ENCODE measurements at places on chromosomes 1 and 21.

GRCh38 chr21:32554832-32555638 lies 30.3 kb downstream of the TCP10L start:
- peak; percentile 17 for DNase-seq

DNA sequence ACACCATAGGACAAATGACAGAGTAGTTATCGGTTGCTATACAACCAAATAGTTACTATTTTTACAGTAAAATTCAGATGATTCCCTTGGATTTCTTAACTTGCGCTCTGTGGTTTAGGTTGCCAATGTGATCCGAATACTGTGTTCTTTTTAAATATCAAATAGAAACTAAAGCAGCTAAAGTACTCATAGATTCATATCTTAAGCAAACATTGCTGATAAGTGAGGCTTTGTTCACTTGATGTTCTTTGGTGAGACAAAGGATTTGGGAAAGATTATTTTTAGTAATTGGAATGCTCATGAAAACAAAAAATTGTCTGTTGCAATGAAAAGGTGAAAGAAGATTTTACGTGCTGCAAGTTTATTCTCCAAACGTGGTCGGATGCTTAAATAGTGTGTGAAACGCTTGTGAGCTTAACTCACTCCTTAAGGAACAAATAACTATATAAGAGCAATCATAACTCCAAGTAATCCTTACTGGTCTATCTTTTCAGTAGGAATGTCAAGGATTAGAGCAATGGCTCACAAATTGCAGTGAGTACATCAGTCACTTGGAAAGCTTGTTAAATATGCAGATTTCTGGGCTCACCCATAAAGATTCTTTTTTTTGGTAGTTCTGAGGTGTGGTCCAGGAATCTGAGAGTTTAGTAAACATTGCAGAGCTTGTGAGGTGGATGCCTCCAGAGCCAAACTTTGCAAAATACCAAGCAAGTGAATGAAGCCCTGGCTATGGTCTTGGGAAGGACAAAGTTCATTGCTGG lies 31.8 kb upstream of the PDC start:
- DNase-seq = no peak

DNA sequence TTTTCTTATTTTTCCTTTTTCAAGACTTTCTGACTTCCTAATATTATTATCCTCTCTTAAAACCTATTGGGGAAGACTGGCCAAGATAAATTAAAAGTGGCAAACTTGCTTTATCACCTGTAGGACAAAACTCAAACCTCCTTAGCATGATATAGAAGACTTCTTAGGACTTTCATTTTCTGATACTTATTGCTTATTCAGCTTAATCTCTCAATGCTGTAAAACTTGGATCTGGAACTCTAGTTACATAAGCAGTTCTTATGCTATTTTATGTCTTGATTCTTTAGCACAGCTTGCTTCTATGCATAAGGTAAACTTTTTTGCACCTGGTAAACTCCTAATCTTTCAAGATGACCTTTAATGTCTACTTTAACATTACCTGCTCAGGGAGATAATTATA lies 382.3 kb upstream of the LRRC7 start:
- DNase-seq = no peak

DNA sequence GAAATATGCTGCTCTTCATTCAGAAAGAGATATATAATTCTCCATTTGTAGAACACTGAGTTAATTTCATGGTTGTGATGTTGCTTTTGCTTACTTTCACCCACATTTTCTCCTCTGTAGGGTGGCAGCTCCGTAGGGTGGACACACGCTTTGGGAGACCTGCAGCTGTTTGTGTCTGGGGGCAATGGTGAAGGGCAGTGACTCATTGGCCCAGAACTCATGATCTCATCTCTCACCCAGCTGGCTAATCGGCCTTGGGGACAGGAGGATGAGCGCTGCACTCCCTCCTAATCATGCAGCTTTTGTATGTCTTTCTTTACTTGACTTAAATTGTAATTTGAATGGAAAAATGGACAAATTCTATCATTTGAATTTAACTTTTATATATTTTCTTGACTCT lies 9.6 kb downstream of the DISC1 start:
- DNase-seq = peak; percentile 61

GRCh38 chr1:59272507-59272906 lies 24.4 kb upstream of the FGGY start:
- peak; percentile 87 for DNase-seq

DNA sequence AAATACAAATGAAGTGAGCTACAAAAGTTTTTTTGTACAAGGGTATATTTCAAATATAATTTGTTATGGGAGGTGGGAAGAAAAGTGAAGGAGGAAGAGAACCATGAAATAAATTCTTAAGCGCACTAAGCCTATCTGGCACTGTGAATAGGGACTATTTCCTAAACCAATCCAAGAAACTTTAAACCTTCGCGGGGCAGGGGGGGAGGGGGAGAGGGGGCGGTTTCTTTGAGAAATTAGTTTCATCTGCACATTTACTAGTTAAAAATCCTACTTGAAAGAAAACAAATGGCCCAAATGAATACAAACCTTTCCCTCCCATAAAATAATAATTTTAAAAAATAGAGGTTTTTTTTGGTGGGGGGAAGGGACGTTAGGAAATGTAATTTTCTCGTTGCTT lies 364 bp downstream of the GOLPH3L start:
- DNase-seq = no peak

DNA sequence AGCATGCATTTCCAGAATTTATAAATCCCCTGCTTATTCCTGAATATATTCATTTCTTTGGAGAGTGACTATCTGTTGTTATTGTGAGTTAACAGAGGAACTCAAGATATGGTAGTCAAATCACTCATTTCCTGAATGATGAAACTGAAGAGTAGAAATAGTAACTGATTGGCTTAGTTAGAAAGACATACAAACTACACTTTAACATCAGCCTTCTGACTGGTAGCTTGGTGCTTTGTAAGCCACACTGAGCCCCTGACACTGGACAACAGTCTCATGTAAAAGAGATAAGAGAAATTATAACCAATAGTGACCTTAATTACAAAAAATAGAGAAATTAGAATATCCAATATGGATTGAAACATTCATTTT lies 4.8 kb downstream of the GBP7 start:
- DNase-seq = no peak

DNA sequence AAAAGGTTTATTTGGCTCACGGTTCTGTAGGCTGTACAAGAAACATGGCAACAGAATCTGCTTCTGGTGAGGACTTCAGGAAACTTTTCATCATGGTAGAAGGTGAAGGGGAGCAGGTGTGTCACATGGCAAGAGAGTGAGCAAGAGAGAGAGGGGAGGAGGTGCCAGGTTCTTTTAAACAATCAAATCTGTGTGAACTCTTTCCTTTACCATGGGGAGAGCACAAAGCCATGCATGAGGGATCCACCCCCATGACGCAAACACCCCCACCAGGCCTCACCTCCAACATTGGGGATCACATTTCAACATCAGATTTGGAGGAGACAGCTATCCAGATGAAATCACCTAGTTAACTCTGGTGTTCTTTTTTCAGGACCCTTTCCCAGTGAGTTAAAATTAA lies 103.6 kb downstream of the GALNT2 start:
- no peak for DNase-seq

- peak; percentile 66 for DNase-seq
These were observed 25.6 kb downstream of the ZYG11B start for GRCh38 chr1:52751589-52752483.

DNA sequence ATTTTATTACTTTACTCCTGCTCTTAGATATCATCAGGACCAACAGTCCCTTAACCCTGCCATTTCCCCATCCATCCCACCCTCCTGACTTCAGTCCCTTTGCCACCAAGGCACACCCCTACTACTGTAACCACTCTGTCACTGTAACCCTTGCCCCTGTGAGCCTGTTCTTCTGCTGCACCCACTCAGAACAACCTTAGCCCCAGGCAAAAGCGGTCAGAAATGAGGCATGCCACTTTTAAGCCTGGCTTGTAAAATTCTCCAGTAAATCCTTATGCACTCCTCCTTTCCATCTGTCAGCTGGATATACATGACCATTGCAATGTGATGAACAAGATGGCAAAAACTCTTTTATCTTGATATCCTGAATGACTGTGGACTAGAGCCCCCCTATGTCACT lies 555.0 kb upstream of the PLXNA2 start:
- DNase-seq = no peak

Measured in fibroblast of skin of scalp (primary cell).